ENCODE measurements at places on chromosomes 4 and X. TPM values are rescaled to one million over a fixed set of nuclear protein-coding genes. Genes with fewer than 3 reads are reported as not detected.

Gene GAGE12F
- not detected for total RNA-seq

Gene WNK3
- total RNA-seq, result 1.1 TPM

Gene F9
- total RNA-seq, result not detected

Gene ART3
- not detected for total RNA-seq

Gene SPCS3
- 142 TPM for total RNA-seq

Gene ITM2A
- 89.0 TPM for total RNA-seq

Gene TXK
- 11.2 TPM for total RNA-seq

Gene ZFYVE28
- total RNA-seq, result 9.3 TPM

DNA sequence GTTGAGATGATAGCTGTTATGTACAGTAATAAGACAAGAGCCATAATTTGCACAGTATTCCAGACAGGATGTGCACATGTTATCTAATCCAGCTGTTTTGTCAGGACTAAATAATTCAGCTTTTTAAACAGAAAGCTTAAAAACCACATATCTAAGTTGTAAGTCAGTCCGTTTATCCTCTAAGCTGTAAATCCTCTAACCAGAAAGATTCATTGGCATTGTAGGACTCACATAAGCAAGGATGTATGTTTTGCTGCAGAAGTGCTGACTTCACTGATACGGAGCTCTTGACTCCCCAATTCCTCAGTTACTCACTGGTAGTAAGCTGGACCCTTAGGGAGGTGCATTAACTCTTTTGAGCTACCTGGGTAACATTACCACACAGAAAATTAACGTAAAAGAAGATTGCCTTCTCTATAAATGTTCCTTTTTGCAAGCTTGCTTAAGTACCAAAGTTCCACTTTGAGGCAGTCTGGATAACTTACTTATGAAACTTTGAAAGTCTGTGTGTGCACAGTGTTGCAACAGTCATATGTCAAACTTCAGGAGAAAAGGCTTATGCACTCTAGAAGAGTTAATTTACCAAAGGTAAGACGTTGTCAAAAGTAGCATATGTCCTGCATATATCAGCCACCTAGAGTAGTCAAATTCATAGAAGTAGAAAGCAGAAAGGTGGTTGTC lies 58.3 kb upstream of the MAGEB2 start:
- H3K4me1 ChIP-seq, result no peaks in the 10 kb centered on the region
- DNase-seq, result no peak
- H3K27ac ChIP-seq, result no peak overlapping the region
- no peak overlapping the region for H3K4me3 ChIP-seq
- no peaks in the 10 kb centered on the region for H3K27me3 ChIP-seq

GRCh38 chr4:100206850-100207249 lies 16.6 kb upstream of the DDIT4L start:
- no peaks in the 10 kb centered on the region for H3K36me3 ChIP-seq
- DNase-seq, result no peak
- no peak overlapping the region for H3K27ac ChIP-seq

DNA sequence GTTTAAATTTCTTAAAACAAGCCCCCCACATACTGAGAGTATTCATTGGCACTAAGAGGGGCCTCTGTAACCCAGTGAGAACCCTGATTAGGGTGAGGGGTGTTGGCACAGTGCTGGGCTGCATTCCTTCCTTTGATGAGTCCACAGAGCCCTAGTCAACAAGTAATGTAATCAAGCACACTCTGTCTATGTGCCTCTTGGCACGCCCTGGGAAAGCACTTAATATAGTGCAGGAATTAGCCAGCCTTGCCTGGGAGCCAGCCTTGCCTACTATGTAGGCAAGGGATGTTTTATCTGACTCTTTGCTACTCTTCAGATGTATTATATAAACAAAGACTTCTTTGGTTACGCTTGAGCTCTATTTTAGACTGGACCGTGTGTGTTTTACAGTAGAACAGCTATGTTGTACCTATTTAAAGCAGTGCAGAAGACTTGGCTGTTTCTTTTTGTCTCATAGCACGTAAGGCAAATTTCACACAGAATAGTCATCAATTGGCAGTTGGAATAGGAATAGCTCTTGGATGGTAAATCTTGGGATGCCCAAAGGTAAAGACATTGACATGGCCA lies 64.3 kb downstream of the FRAS1 start:
- no peak overlapping the region for H3K4me3 ChIP-seq
- no peaks in the 10 kb centered on the region for H3K4me1 ChIP-seq
- H3K27me3 ChIP-seq, result peaks cover 8% of the 10 kb centered on the region
- no peak overlapping the region for H3K27ac ChIP-seq
- no peak for DNase-seq

GRCh38 chrX:52352551-52352950 lies 16.3 kb upstream of the XAGE2 start:
- no peaks in the 10 kb centered on the region for H3K27me3 ChIP-seq
- no peaks in the 10 kb centered on the region for H3K36me3 ChIP-seq
- no peaks in the 10 kb centered on the region for H3K4me1 ChIP-seq

DNA sequence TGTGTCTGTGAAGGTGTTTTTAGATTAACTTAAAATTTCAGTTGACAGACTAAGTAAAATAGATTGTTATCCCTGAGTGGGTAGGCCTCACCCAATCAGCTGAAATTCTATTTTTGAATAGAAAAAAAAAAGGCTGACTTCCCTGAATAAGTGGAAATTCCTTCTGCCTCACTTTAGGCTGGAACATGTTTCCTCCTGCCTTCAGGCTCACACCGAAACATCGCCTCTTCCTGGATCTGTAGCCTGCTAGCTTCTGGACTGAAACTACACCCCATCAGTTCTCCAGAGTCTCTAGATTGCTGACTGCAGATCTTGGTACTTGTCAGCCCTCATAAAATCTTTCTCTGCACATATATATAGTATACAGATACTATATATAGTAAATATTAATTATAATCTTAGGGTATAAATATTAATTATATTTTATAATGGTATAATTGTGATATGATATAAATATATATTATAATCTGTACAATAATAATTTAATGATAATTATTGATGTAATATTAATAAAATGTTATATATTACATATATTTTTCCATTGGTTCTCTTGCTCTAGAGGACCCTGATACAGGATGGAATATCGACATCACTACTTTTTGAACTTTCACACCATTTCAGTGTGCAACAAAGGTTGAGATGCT lies 13.7 kb upstream of the SLIT2 start:
- no peak for DNase-seq
- no peaks in the 10 kb centered on the region for H3K27me3 ChIP-seq
- H3K36me3 ChIP-seq, result no peaks in the 10 kb centered on the region
- no peak overlapping the region for H3K4me3 ChIP-seq

GRCh38 chr4:4857001-4857808 lies 2.3 kb upstream of the MSX1 start:
- H3K27me3 ChIP-seq, result peaks cover 63% of the 10 kb centered on the region
- H3K4me3 ChIP-seq, result no peak overlapping the region
- H3K36me3 ChIP-seq, result no peaks in the 10 kb centered on the region
- no peak for DNase-seq
- peaks cover 54% of the 10 kb centered on the region for H3K4me1 ChIP-seq

DNA sequence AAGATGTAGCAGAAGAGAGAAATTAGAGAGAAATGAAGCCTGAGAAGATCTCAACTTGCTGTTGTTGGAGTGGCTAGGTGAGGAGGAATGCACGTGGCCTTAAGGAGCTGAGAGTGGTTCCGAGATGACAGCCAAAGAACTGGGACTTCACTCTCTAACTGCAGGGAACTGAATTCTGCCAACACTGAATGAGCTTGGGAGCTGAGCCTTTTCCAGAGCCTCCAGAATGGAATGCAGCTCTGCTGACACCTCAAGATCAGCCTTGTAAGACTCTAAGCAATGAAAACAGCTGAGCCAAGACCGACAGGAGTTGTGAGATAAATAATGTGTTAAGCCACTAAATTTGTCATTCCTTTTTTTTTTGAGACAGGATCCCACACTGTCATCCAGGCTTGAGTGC lies 73.0 kb downstream of the TLL1 start:
- peaks cover 1% of the 10 kb centered on the region for H3K27me3 ChIP-seq
- H3K27ac ChIP-seq, result no peak overlapping the region
- no peaks in the 10 kb centered on the region for H3K36me3 ChIP-seq
- no peaks in the 10 kb centered on the region for H3K4me1 ChIP-seq
- DNase-seq, result no peak

DNA sequence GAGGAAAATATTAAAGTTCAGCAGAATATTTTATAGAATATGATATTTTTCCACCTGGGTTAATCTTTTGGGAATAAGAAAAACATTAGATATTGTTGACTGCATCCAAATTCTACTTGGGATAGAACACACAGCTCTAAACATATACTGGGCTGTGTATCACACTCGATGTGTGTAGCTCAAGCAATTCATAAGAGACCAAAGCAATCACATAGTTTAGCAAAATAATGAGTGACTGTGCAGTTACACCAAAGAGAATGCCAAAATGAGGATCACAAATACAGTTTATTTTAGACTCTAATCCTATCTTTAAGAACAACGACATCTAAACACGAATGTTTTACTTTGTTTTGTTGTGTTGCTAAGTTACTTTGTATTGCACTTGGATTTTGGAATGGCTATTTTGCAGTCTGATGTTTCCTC lies 101.2 kb downstream of the CBR4 start:
- no peaks in the 10 kb centered on the region for H3K4me1 ChIP-seq
- H3K27ac ChIP-seq, result no peak overlapping the region
- H3K36me3 ChIP-seq, result no peaks in the 10 kb centered on the region

- no peak for DNase-seq
- H3K4me1 ChIP-seq, result peaks cover 16% of the 10 kb centered on the region
- H3K36me3 ChIP-seq, result peaks cover 5% of the 10 kb centered on the region
- no peaks in the 10 kb centered on the region for H3K27me3 ChIP-seq
- H3K27ac ChIP-seq, result peak overlapping the region; percentile 83
- H3K4me3 ChIP-seq, result peak overlapping the region; percentile 80
Observed at GRCh38 chrX:30576881-30577280, 685 bp downstream of the TASL start.

- no peaks in the 10 kb centered on the region for H3K4me1 ChIP-seq
- no peak for DNase-seq
- no peaks in the 10 kb centered on the region for H3K36me3 ChIP-seq
- H3K27me3 ChIP-seq, result no peaks in the 10 kb centered on the region
- H3K4me3 ChIP-seq, result no peak overlapping the region
Observed at GRCh38 chr4:133865612-133866327, 335.8 kb downstream of the PABPC4L start.

- H3K27ac ChIP-seq, result no peak overlapping the region
- peaks cover 40% of the 10 kb centered on the region for H3K27me3 ChIP-seq
Observed at GRCh38 chr4:145390571-145390970, 91.1 kb upstream of the SMAD1 start.

DNA sequence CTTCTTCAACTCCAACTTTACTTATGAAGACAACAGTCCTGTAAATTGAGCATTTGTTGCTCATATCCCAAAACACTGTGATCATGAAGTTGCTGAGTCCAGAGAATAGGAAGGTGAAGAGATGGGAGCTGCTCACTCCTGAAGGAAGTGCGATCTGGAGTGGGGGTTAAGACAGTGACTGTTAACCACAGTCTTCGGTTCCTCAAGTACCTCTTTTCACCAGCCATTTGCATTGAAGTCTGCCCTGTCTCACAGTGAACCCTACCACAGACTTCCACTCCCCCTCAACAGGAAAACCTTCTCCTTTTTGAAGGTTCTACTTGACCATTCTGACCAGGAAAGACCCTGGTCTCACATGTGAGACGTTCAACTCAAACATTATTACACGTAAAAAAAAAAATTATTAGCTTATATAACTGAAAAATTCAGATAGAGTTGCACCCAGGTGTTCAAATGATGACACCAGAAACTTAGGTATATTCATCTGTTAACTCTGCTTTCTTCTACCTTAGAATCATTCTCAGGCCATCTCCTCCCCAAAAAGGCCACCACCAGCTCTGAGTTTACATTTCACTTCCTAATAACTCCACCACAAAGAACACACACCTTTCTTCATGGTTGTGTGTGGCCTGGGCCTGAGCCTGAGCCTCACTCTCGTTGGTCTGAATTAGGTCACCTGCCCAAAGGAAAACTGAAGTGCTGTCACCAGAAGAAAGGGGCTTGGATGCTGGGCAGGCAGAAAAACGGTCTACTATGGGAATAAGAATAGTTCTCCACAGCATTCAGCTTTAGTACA lies 199.2 kb downstream of the DCTD start:
- no peak overlapping the region for H3K4me3 ChIP-seq
- no peaks in the 10 kb centered on the region for H3K36me3 ChIP-seq
- H3K27ac ChIP-seq, result no peak overlapping the region
- peaks cover 8% of the 10 kb centered on the region for H3K27me3 ChIP-seq

GRCh38 chr4:24411806-24412205 lies 172.5 kb downstream of the DHX15 start:
- H3K27ac ChIP-seq, result no peak overlapping the region
- no peaks in the 10 kb centered on the region for H3K4me1 ChIP-seq
- peaks cover 12% of the 10 kb centered on the region for H3K27me3 ChIP-seq
- no peak for DNase-seq

- no peak overlapping the region for H3K27ac ChIP-seq
- no peaks in the 10 kb centered on the region for H3K36me3 ChIP-seq
- peaks cover 3% of the 10 kb centered on the region for H3K4me1 ChIP-seq
- peak; percentile 74 for DNase-seq
- no peaks in the 10 kb centered on the region for H3K27me3 ChIP-seq
- no peak overlapping the region for H3K4me3 ChIP-seq
Observed at GRCh38 chrX:47311932-47312774, 58.2 kb upstream of the ZNF157 start.

- no peaks in the 10 kb centered on the region for H3K36me3 ChIP-seq
- peaks cover 3% of the 10 kb centered on the region for H3K27me3 ChIP-seq
- no peak overlapping the region for H3K4me3 ChIP-seq
- peaks cover 8% of the 10 kb centered on the region for H3K4me1 ChIP-seq
Observed at GRCh38 chrX:18872621-18873020, 111.3 kb downstream of the PHKA2 start.

GRCh38 chr4:14446311-14446710 lies 556.0 kb upstream of the CPEB2 start:
- peaks cover 11% of the 10 kb centered on the region for H3K4me1 ChIP-seq
- peak; percentile 6 for DNase-seq
- peaks cover 5% of the 10 kb centered on the region for H3K27me3 ChIP-seq
- no peak overlapping the region for H3K27ac ChIP-seq
- no peak overlapping the region for H3K4me3 ChIP-seq

DNA sequence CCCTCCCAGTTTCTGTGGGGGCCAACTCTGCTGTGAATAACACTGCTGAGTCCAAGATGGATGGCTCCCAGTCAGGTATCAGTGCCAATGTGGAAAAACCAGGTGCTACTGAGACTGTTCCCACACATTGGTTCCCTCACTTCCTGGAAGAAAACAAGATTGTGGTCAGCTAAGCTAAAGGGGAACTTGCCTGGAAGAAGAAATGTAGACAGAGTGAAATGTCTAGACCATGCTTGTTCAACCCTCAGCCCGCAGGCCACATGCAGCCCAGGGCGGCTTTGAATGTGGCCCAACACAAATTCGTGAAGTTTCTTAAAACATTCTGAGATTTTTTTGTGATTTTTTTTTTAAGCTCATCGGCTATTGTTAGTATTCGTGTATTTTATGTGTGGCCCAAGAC lies 28.6 kb upstream of the UTP14A start:
- H3K4me1 ChIP-seq, result no peaks in the 10 kb centered on the region
- no peak overlapping the region for H3K27ac ChIP-seq
- H3K4me3 ChIP-seq, result no peak overlapping the region
- H3K36me3 ChIP-seq, result no peaks in the 10 kb centered on the region
- no peak for DNase-seq
- no peaks in the 10 kb centered on the region for H3K27me3 ChIP-seq

GRCh38 chr4:116150152-116150551 lies 935.2 kb downstream of the TRAM1L1 start:
- H3K27me3 ChIP-seq, result peaks cover 2% of the 10 kb centered on the region
- DNase-seq, result no peak
- no peaks in the 10 kb centered on the region for H3K36me3 ChIP-seq
- no peaks in the 10 kb centered on the region for H3K4me1 ChIP-seq

- no peak for DNase-seq
- no peak overlapping the region for H3K4me3 ChIP-seq
- no peaks in the 10 kb centered on the region for H3K36me3 ChIP-seq
- H3K27ac ChIP-seq, result no peak overlapping the region
- H3K27me3 ChIP-seq, result peaks cover 7% of the 10 kb centered on the region
- no peaks in the 10 kb centered on the region for H3K4me1 ChIP-seq
Observed at GRCh38 chr4:139581096-139581495, 25.1 kb upstream of the SETD7 start.
